ENCODE measurements at places on chromosomes 3 and 15. TPM values are rescaled to one million over a fixed set of nuclear protein-coding genes. Genes with fewer than 3 reads are reported as not detected.

The HDDC3 gene
- total RNA-seq: 12.5 TPM

The SLC35A5 gene
- total RNA-seq: 25.4 TPM

DNA sequence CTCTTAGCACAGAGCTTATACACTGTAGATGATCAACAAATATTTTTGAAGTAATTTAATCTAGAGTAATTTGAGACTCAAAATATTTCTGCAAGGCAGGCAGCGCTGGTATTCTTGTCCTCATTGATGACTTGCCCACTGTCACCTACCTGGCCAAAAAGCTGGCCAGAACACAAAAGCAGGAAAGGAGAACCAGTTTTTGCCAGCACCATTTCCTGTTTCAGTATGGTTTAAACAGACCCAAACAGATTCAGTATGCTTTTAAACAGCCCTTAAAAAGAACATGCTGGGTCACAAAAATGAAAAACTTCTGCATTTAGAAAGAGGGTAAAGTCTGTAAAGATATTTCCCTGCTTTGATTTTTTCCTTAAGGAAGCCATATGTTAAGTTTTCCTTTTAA lies 42.3 kb upstream of the ZNF280D start:
- H3K27ac ChIP-seq: no peak overlapping the region
- no peak for DNase-seq
- H3K4me1 ChIP-seq: peaks cover 13% of the 10 kb centered on the region
- H3K36me3 ChIP-seq: no peaks in the 10 kb centered on the region
- H3K27me3 ChIP-seq: no peaks in the 10 kb centered on the region

DNA sequence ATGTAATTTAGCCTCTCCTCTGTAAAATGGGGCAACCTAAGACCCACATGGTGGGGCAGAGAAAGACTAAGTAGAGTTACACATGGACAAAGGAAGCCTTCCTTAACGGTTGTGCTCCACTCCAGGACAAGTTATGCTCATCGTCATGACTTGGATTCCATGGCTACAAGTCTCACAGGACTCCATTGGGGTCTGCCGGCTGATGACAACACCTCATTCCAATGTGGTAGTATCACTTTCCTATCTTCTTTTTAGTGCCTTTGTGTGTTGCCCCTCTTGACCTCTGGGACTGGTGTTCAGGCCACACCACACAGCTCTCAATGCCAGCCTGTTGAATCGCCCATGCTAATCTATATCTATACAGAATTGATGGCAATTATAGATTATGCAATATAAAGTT lies 181.3 kb upstream of the WNT5A start:
- H3K4me3 ChIP-seq: no peak overlapping the region
- H3K36me3 ChIP-seq: no peaks in the 10 kb centered on the region
- no peaks in the 10 kb centered on the region for H3K4me1 ChIP-seq

DNA sequence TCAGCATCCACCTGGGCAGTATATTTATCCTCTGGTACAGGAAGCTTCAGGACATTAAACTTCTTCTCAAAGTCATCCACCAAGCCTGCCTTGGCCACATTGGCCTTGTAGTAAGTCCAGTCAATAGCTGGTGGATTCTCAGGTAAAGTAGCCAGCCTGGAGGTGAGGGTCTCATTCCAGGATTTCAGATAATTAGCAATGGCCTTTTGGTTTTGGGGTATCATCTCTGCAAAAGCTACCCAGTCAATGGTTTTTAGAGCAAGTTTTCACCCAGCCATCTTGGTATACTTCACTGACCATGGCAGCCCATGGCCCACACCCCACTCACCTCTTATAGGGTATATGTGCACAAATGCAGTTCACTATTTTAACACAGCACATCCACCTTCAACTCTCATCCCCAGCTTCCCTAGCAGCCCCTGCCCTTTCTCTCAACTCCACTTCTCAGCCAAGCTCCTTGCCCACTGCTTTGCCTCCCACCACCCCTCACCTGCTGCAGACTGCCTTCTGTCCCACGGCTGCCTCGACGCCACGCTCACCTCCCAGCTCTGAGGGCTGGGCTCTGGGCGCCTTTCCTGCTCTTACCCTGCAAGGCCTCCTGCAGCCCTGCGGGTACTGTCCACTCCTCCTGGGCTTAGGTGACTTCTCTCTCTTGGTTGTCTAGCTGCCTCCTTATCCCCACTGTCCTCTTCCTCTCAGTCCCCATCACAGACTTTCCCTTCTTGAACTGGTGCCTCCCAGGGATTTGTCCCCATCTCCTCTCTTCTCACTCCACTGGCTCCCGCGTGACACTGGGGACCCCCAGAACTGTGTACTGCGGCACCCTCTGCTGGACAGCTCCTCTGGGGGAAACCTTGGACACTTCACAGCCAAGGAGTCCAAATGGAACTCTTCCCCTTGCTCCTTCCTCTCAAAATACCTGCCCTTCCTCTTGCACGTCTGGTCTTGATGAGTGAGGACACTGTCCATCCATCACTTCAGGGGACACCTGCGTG lies 1.7 kb upstream of the TGM5 start:
- H3K4me1 ChIP-seq: no peaks in the 10 kb centered on the region
- no peak overlapping the region for H3K27ac ChIP-seq
- H3K27me3 ChIP-seq: no peaks in the 10 kb centered on the region
- peak; percentile 61 for DNase-seq
- no peak overlapping the region for H3K4me3 ChIP-seq

All from liver (tissue), 10 donors.